Urothelium cell line (cell line): ENCODE measurements at places on chromosomes 11 and 22.
A peak's percentile ranks its signal among the peaks of the same experiment; 100 is the strongest.

DNA sequence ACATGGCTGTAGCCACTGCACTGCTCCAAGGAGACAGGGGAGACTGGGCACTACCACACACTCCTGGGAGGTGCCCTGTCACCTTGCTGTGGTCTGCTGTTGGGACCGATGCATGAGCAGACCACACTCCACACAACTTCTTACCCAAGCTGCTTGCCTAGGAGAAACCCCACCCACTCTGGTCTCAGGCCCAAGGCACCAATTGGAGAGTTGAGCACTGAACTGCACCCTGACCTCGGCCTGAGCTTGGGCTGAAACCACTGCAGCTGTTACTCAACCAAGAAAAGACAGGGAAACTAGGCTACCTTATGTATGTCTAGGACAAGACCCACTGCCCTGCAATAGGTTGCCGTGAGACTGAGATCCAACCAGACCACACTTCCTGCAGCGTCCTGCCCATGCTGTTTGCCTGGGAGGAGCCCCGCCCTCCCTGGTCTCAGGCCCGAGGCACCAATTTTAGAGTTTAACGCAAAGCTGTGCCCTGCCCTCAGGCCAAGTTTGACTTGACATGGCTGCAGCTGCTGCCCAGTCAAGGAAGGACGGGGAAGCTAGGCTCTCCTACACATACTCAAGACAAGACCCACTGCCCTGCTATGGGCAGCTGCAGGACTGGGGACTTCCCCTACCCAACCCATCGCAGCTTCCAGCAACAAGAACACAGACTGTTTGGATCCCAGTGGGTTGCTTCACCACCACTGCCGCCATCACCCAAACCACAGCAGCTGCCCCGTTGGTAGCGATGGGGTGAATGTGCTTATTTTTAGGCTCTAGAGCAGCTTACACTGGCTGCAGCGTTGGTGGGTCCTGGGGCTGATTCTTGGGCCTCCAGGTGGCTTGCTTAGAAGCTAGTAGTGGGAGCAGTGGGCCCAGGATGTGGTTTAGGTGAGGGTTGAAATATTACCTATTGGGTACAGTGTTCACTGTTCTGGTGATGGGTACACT is 66.8 kb downstream of the BRD1 start:
- no peak for DNase-seq

- DNase-seq: peak; percentile 37
Observed at GRCh38 chr11:64536396-64536941, 54.6 kb upstream of the SLC22A12 start.

GRCh38 chr11:113637636-113638035 is 68.5 kb downstream of the TMPRSS5 start:
- DNase-seq: no peak

- DNase-seq: no peak
Observed at GRCh38 chr11:44219830-44220796, 89.8 kb downstream of the ALX4 start.

GRCh38 chr22:23075525-23076216 is 5.4 kb downstream of the GNAZ start:
- no peak for DNase-seq

- no peak for DNase-seq
Observed at GRCh38 chr11:102061276-102061675, 14.0 kb downstream of the CFAP300 start.

- DNase-seq: peak; percentile 63
Observed at GRCh38 chr22:34111210-34111824, 191.0 kb upstream of the LARGE1 start.

DNA sequence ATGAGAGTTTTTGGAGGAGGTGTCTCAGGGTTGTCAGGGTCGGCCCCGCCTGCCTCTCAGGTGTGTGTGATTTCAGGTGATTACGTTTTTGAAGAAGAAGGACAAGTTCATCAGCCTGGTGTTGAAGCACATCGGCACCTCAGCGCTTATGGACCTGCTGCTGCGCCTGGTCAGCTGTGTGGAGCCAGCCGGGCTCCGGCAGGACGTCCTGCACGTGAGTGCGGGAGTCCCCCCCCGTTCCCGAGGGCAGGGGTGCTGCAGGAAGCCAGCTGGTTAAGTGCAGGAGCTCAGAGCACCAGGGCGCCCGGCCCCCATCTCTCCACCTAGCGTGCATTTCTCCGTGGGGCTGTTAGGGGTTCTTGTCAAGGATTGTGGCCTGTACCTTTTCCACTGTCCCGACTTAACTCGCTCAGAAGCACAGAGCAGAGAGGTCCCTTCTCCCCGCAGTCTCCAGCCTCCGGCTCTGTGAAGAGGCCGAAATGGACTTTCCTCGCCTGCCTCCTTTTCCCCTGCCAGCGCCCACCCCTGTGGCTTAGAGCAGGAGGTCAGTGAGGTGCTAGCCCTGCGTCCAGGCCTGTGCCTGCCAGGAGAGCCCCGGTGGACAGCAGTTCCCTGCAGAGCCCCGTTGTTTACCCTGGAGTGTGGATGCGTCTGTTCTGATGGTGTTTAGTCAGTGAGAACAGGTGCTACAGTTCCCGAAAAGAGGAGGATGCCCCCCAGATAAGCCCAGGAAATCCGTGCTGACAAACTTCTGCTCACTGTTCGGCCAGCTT is 60.2 kb downstream of the SBF1 start:
- no peak for DNase-seq

DNA sequence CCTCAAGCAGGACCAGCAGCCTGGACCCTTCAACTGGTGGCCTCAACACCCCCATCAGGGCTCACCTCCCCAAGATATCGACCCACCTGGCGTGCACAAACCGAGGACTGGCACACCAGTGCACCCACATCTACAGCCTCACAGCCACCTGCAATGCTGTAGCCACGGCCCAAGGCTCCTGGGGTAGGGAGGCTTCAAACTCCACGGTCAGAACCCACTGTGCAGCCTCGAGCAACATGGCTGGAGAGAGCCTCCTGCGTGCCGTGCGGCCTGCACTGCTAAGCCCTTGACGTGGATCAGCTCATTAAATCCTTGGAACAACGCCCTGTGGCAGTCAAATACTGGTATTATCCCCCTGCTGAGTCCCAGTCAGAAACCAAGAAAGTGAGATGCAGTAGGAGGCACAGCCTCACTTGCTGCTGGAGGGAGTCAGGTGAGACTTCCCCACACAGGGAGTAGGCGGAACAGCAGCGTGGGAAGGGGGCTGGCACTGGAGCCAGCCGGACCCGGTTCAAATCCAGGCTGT is 4.6 kb downstream of the CARD10 start:
- no peak for DNase-seq

GRCh38 chr22:50537765-50538164 is 7.9 kb upstream of the KLHDC7B start:
- DNase-seq: no peak

DNA sequence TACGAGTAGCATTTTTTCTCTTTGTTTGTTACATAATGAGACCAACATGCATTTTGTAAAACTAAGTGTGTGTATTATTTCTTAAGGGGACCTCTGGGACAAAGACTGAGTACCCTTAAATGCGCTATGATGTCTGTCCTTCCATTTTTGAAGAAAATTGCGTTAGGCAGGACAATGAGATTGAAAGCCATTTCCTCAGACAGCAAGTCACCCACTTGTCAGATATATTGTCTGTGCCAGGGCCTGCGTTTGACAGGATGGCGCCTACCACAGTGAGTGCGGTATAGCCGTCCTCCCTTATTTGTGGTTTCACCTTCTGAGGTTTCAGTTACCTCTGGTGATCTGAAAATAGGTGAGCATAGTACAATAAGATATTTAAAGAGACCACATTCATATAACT is 2.2 kb downstream of the AP2A2 start:
- DNase-seq: no peak

GRCh38 chr22:42976217-42976933 is 38.6 kb downstream of the PACSIN2 start:
- no peak for DNase-seq

- DNase-seq: no peak
Observed at GRCh38 chr11:28269586-28269985, 161.4 kb downstream of the METTL15 start.

- no peak for DNase-seq
Observed at GRCh38 chr22:43249789-43250471, 63.0 kb upstream of the TTLL12 start.

DNA sequence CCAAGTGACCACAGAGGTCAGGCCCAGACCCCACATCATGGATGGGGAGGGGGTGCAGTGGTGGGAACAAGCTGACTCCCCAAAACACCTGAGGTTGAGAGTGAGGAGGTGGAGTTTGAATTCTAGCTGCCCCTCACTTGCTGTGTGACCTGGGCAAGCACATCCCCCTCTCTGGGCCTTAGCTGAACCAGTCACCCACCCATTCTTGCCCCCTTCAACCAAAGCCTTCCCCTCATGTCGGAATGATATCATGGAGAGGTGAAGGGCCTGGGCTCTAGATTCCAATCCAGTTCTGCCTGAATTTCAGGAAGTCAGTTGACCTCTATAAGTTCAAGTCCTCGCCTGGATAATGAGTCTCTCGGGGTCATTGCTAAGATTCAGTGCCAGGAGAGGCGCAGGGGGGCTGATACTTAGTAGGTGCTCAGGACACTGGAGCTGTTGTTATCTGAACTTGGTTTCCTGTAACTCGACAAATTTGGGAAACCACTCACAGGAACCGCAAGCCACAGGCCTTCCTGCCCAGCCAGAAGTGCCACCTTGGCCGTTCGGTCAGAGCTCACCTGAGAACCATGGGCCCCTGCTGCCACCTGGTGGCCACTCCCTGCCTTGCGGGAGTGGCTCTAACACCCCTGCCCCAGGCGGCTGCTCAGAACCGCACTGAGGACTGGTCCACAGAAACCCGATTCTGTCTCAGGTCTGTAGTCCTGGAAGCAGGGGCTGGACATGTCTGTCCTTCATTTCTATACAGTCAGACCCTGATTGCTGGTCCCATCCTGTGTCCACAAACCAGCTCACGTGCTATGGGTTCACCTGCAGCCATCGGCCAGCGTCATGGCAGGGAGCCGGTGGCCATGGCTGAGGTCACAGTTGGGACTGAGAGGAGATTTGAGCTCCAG is 6.9 kb downstream of the CDC42EP1 start:
- peak; percentile 82 for DNase-seq

- DNase-seq: no peak
Observed at GRCh38 chr11:35614939-35615569, 3.2 kb upstream of the FJX1 start.

GRCh38 chr11:32448232-32448631 is 12.9 kb upstream of the WT1 start:
- peak; percentile 14 for DNase-seq

DNA sequence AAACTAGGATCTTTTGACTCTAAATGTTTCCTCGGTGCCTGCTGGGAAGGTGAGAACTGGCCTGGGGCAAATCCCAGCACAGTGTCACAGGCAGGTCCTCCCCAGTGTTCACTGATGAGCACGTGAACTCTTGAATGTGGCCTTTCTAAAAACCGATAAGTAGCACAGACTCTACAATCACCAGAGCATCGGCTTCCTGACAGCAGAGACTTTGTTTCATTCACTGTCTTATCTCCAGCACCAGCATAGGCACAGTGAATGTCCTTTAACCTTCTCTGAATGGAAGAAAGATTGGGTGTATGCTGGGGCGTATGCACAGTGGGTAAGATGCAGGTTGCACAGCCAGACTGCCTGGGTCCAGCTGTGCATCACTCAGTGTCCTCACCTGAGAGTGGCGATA is 59.3 kb upstream of the EIF3D start:
- DNase-seq: no peak

GRCh38 chr11:7555052-7555699 is 41.4 kb downstream of the PPFIBP2 start:
- no peak for DNase-seq

GRCh38 chr22:24845041-24845898 is 39.3 kb downstream of the SGSM1 start:
- DNase-seq: peak; percentile 93

GRCh38 chr11:80281194-80281593 is 840.4 kb upstream of the TENM4 start:
- DNase-seq: no peak

- DNase-seq: no peak
Observed at GRCh38 chr22:49491726-49492125, 335.9 kb downstream of the BRD1 start.

DNA sequence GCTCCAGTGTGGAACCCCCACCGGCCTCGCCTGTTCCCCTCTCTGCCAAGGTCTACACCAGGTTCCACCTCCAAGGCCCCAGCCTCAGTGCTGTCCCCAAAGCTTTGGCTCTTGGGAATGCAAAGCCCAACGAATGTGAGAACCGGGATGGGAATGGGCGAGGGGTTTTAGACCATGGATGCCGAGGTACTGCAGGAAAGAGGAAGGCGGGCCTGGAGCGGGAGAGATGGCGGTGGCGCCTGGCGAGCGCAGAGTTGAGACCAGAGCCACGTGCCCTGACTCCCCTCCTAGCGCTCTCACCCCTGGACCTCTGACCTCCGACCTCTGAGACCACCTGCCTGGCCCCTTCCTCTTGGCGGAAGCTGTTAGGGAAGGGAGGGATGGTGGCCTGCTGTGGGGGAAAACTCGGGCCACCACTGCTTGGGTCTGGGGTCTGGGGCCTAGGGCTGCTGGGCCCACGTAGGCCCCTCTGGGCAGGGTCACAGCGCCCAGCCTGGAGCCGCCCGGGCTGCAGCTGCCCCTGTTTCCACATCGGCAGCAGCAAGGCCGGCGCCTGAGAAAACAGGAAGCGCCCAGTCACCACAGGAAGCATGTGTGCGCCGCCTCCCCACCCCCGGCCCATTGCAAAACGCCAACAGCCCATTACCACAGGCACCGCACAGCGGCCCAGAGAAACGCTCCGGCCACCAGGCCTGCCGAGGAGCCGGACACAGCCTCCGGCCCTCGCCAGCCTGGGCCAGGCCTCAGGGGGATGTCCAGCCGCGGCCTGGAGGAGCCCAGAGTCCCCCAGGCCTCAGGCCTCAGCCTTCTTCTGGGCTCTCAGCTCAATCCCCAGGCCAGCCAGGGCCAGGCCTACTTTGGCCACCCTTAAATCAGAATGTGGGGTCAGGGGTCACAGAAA is 13.8 kb upstream of the SLC39A13 start:
- no peak for DNase-seq

DNA sequence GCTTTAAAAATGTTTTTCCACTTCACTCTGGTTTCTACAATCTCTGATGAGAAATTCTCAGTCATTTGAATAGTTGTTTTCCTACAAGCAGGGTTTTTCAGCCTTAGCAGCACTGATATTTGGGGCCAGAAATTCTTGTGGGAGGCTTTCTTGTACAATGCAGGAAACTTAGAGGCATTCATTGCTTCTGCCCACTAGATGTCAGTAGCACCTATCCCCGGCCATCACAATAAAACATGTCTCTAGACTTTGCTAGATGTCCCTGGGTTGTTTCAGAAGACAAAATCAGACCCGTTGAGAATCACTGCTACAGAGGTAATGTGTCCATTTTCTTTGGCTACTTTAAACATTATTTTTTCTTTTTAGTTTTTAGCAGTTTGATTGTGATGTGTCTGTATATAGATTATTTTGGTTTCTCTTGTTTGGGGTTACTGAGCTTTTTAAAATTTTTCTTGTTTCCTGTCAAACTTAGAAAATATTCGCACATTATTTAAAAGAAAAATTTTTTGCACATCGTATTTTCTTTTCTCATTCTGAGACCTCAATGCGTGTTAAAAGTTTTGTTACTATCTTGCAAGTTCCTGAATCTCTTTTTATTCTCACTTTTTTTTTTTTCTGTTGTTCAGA is 60.8 kb upstream of the CCDC179 start:
- DNase-seq: peak; percentile 55

- no peak for DNase-seq
Observed at GRCh38 chr11:32340181-32340580, 95.2 kb downstream of the WT1 start.
